Skeletal muscle cell (primary cell): ENCODE measurements at places on chromosomes 6 and 20.

- no peak for DNase-seq
Measured at GRCh38 chr6:36616893-36617521, 22.8 kb downstream of the SRSF3 start.

GRCh38 chr6:166752097-166752496, 125.0 kb upstream of the RPS6KA2 start:
- no peak for DNase-seq

- no peak for DNase-seq
Measured at GRCh38 chr6:118771253-118771652, 119.9 kb upstream of the CEP85L start.

- DNase-seq: peak; percentile 38
Measured at GRCh38 chr20:32091888-32092346, 17.6 kb upstream of the TM9SF4 start.

DNA sequence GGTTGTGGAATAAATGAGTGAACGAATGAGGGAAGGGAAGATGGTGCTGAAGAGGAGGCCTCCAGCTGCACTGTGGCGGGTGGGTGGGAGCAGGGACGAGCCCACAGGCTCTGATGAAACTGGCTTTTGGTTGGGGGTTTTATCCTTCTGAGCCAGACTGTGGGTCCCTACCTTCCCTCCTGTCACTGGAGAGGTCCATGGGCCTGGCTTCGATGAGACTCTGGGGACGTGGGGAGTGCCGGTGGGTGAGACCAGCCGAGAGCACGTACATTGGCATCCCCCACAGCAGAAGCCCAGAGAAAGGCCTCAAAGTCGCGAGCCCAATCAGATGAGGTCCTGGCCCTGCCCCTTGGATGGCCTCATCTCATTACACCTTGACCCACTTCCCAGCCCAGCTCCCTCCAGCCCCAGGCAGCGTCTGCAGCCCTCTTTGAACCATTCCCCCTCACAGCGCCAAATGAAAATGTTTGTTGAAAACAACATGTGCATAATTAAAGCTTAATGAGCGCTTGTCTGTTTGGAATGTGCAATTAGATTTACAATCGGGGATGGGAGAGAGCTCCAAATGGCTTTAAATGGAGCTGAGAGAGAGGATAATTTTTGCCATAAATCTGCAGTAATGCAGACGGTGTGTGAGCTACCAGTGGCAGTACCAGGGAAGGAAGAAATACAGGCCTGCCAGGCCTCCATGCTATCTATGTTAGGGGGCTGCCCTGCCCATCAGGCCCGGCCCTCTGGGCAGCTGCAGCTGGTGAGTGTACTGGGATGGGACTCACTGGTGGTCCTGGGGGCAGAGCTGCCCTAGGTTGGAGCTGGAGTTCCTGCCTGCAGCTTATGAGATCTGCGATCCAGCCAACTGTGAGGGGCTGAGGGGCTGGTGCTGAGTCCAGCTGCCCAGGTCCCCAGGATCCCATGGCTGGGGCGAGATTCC, 47.2 kb downstream of the TOX2 start:
- no peak for DNase-seq
